Hematopoietic multipotent progenitor cell treated with erythropoietin and hydrocortisone succinate and interleukin-3 and kit ligand, for 6 days (in vitro differentiated cells): ENCODE measurements at places on chromosomes 1 and 21.

GRCh38 chr1:154485106-154485505, 16.9 kb upstream of the TDRD10 start:
- no peak for DNase-seq

- no peak for DNase-seq
Observed at GRCh38 chr1:39348278-39348677, 143.2 kb upstream of the BMP8A start.

DNA sequence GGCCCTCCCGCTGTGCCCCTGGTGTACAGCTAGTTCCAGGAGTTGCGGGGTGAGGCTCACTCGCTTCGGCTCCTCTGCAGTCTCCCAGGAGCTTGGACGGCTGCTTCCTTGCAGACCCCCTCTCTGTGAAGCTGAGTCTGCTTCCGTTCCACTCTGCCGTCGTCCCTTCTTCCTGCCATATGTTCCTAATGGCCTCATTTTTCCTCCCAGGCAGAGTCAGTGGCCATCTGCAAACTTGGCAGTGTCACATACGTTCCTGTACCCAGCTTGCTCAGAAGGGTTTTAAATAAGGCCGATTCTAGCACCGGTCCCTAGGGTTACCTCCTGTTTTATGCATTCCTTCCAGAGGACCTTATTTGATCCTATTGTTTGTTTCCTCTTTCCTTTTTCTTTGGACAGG, 21.3 kb downstream of the ACTL8 start:
- no peak for DNase-seq

- DNase-seq = no peak
Observed at GRCh38 chr1:171366816-171367215, 52.8 kb downstream of the FMO4 start.

DNA sequence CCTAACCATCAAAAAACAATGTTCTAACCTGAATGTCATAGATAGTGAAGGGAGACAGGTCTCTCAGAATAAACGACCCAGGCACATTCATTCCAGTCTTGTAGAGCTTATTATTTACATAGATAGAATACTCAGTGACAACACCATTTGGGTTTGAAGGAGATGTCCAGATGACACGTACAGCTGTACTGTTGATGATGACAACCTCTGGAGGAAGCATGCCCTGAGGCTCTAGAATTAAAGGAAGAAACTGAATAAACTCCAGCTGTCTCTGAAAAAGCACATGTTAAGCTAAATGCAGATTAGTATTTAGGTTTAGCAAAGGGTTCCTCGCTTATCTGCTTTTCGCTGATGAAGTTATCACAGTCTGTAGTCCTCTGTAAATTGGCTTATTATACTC, 277.2 kb downstream of the KCTD3 start:
- DNase-seq = no peak
